ENCODE measurements at places on chromosomes 7 and 10.

DNA sequence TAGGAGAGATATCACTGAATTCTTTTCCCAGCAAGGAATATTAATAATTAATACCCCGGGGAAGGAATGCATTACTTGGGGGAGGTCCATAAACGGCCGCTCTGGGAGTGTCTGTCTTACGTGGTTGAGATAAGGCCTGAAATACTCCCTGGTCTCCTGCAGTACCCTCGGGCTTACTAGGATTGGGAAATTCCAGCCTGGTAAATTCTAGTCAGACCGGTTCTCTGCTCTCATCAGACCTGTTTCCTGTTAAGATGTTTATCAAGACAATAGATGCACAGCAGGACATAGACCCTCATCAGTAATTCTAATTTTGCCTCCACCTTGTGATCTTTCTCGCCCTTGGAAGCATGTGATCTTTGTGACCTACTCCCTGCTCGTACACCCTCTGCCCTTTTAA, 162.8 kb upstream of the KCND2 start:
- DNase-seq = no peak

DNA sequence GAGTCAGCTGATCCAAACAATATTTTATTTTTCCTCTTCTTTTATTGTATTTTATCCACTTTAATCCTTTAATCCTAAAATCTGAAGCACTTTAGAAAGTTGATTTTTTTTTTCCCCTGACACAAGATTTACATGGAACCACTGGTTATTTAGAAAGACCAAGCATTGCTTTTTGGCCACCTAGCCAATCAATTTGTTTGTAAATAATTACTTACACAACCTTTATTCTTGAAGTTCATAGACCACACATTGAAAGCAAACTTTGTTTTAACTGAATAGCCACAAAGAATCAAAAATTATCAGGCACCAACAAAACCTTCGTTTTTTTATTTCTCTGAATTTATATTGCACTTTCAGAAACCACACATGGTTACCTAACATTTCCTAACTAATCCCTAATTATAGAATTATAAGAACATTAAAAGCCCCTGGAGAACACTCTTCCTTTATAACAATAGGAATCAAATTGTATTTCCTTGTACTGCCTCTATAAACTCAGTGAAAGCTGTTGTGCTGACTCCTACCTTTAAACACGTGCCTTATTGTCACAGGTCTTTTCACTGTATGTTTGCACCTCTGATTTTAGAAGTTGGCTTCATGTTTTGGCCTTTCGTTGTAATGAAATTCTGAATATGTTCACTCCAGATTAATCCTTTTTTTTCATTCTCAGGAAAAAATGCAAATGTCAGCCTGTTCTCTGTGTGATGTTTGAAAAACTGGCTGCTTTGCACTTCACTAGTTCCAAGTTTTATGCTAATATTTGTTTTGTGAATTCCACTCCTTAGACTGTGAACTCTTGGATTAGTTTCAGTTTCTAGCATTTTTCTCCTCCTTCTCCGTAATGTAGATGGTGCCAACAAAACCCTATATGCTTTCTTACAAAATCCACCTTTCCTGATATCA, 1511.9 kb downstream of the REEP3 start:
- DNase-seq = no peak

- no peak for DNase-seq
Measured at GRCh38 chr7:32108651-32109050, 38.4 kb upstream of the PDE1C start.

GRCh38 chr7:77550586-77550985, 13.5 kb downstream of the PTPN12 start:
- no peak for DNase-seq

DNA sequence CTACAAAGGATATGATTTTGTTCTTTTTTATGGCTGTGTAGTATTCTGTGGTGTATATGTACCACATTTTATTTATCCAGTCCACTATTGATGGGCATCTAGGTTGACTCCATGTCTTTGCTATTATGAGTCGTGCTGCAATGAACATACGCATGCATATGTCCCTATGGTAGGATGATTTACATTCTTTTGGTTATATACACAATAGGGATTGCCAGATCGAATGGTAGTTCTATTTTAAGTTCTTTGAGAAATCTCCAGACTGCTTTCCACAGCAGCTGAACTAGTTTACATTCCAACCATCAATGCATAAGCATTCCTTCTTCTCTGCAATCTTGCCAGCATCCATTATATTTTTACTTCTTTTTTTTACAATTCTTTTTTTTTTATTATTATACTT, 35.6 kb upstream of the FAM13C start:
- no peak for DNase-seq

GRCh38 chr10:63573068-63573697, 52.0 kb downstream of the REEP3 start:
- no peak for DNase-seq

DNA sequence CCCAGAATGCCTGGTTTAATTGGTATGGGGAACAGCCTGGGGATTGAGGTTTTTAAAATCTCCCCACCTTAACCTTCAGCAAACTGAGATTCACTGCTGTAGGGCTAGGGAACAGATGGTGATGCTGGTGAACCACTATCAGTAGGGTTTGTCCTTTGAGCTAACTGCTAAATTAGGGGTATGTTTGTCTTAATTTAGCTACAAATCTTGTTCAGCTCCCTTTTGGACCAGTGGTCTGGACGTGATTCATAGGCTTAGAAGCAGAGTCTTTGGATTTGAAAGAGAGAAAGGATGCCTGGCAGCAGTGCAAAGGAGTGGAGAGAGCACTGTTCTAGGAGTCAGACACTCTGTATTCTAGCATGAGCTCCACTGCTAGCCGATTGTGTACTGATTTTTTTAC, 2.8 kb downstream of the HDAC9 start:
- no peak for DNase-seq

DNA sequence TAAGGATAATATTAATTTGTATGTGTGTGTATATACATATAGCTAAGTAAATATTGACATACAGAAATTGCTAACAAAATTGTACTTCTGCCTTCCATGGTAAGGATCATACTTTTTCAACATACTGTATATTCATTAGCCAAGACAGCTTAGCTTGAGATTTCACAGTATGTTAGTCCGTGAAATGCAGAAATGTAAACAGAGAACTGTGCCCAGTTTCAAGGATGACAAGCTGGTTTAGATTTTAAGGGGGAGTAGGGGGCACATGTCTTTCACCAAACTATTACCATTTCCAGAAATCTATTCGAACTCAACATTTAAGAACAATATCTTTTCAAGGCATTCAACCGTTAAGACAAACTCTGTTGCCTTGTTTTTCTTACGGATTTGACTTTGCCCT, 182.2 kb downstream of the SORCS1 start:
- no peak for DNase-seq

DNA sequence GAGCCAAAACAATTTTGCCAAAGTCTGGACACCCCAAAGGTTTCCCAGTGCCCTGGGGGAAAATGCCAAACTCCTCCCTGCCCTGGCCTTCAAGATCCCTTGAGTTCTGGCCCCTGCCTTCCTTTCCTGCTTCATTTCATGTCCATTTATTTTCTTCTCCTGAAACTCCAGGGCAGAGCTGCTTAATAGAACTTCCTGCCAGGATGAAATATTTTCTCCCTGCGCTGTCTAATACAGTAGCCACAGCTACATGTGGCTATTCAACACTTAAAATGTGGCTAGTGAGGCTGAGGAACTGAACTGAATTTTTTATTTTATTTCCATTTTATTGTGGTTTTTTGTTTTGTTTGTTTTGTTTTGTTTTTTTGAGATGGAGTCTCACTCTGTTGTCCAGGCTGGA, 49.6 kb downstream of the COL13A1 start:
- DNase-seq = no peak

GRCh38 chr10:91741356-91741755, 56.9 kb upstream of the TNKS2 start:
- no peak for DNase-seq

DNA sequence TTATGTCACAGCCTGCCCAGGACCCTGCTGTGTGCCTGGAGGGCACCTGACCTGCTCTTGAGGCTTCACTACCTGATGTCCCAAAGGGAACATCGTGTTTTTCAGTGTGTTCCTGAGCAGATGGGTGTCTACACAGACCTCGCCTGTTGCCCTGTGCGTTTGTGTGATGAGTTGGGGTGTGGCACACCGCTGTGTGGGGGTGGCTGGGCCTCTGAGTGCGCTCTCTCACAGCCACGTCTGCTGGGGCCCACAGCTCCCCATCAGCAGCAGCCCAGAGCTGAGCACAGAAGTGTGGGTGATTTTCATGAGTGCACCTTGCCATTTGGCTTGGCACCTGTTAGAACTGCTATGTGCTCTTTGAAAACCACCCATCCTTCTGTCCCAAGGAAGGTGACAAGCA, 121.5 kb downstream of the NKX6-2 start:
- no peak for DNase-seq

- no peak for DNase-seq
Measured at GRCh38 chr10:108956149-108956548, 967.2 kb downstream of the XPNPEP1 start.

GRCh38 chr7:55464422-55464821, 99.3 kb downstream of the LANCL2 start:
- DNase-seq = no peak

GRCh38 chr10:9885761-9886160, 1131.9 kb upstream of the CELF2 start:
- no peak for DNase-seq

- DNase-seq = no peak
Measured at GRCh38 chr10:112208292-112208691, 24.7 kb upstream of the GPAM start.

GRCh38 chr10:125004571-125005311, 62.8 kb downstream of the ZRANB1 start:
- DNase-seq = no peak

DNA sequence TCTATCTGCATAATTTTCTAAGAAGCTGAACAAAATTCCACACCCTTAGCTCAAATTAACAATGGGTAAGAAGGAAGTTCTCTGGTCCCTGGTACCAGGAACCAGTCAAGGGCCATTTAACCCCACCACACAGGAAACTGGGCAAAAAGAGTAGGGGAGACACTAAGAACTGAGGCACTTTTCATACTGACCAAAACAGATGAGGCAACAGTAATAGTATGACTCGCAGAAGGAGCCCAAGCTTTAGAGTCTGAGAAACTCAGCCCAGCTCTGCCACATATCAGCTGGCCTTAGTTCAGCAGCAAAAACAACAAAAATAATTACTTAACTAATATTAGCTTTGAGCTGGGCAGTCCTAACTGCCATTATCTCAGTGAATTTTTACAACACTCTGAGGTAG, 221.2 kb downstream of the FAM107B start:
- DNase-seq = no peak

GRCh38 chr10:90969947-90970673, 49.2 kb upstream of the ANKRD1 start:
- no peak for DNase-seq

DNA sequence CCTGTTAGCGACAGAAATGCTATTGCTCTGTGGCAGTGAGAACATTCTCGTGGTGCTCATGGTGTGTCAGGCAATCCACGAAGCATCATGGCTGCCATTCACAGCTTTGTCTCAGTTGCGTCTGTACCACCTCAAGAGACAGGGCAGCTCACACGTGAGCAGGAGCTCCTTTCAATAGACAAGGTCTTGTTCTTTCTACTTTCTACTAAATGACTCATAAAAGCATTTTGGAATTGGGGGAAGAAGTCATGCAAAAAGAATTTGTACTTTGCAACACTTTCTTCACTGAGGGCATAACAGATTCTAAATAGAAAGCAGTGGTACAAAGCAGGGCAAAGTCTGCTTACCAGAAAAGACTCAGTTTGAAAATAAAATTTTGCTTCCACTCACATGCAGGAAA, 638.5 kb downstream of the PHTF2 start:
- no peak for DNase-seq

DNA sequence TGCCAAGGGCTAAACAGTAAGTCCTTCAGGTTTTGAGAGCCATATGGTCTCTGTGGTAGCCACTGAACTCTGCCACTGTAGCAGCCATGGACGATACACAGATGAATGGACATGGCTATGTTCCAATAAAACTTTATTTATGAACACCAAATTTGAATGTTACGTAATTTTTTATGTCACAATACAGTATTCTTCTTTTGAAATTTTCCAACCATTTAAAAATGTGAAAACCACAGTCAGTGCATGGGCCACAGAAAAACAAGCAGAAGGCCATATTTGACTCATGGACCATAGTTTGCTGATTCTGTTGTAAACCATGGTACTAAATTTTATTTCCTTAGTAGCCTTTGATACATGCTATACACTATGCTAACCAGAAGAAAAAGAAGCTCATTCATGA, 361.8 kb downstream of the MAGI2 start:
- DNase-seq = no peak

DNA sequence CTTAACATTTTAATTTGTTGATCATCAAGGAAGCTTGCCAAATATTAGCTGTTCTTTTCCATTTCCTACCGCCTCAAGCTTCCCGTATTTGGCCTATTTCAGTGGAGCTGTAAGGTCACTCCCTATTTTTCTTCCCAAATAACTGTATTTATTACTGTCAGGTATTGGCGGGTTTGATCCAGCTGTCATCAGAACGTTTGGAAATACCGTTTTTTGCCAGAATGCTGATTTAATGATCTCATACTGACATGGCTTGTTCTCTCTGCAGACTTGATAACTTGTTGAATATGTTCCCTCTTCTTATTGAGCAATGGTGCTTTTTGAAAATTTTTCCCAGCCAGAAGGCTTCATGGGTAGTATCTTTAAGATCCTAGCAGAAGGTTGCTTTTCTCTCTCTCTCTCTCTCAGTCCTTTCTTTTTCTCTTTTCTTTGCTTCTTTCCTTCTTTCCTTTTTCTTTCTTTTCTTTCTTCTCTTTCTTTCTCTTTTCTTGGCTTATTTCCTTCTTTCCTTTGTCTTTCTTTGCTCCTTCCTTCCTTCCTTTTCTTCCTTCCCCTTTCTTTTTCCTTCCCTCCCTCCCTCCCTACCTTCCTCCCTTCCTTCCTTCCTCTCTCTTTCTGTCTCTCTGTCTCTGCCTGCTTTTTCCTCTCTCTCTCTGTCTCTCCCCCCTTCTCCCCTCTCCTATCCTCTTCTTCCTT, 42.1 kb downstream of the CUX1 start:
- no peak for DNase-seq

DNA sequence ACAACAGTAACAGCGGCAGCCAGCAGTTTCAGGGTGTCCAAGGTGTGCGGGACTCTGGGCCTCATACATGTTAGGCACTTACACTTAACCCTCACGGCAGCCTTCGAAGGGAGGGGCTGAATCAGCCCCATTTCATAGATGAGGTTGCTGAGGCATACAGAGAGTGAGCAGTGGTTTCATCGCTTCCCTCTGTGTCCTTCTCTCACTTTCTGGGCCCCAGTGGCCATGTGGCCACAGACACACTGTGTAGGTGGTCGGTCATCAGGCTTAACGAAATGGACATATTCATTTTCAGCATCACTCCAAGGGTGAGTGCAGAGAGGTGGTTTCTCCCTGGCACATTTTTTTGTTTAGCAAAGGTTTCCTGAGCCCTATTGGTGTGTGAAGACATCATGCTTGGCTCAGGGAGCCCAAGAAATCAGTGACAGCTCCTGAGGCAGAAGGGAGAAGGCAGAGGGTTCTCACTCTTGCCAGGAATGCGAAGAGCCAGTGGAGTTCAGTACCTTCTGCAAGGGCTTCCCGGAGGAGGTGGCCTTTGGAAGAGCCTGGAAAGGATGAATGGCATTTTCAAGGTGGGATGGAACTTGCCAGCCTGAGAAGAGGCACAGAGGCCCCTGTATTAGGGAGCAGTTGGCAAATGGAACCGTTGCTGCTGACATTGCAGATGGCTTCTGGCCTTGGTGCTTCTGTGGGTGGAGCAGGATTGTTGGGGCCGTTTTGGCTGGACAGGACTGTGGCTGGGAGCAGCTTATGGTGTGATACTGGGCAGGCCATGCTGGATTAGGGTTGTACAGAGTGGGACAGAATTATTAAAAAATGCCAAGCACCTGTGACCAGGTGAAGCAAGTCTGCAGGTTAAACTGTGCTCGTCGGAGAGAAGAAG, 61.7 kb upstream of the PPIF start:
- DNase-seq = no peak

- DNase-seq = no peak
Measured at GRCh38 chr7:82067628-82068264, 297.9 kb upstream of the HGF start.

Data from hypothalamus (tissue), 51 donors.